Foreskin keratinocyte (primary cell): ENCODE measurements at places on chromosomes 4 and X.

DNA sequence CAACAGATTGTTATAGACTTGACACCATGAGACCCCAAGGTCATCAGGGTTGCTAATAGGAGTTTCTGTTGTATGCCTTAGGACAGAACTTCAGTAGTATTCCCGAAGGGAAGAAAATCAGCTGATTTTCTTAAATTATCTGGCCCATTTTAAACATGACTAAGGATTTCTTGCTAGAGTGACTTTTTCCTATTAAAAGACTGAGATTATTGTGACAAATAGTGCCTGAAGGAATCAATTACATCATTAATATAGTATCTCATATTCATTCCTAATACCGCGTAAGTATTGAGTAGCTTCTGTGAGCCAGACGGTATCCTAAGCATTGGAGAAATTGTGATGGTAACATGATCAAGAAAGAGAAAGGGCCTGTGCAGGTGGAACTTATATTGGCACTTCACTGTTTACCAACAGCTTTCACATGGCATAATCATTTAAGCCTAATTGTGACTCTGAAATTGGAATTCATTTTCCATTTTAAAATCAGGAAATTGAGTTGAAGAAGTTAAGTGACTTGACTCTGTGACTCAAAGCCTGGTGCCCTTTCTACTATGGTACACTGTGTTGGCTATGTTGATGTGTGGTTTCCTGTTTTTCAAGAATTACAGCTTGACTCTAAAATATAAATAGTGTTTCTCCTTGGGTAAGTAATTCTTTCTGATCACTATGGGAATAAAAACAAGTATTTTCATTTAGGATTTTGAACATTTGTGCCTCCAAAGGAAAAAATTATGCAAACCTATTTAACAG, 4.1 kb downstream of the AFF1 start:
- DNase-seq, result no peak

DNA sequence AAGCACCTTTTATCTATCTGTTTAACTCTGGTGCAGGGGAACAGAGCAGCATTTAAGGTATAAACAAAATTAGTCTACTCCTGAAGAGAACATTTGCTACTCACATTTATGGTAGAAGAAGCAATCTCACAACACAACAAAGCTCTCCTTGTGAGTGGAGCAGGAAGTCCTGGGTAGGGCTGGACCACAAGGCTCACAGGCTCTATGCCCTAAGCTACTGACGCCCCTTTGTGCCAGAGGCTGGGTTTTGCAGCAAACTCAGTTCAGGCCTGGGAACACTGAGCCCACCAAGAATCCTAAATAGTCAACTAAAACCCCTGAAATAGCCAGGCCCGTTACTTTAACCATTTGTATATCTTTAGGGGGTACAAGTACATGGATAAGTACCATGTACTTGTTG, 4.7 kb upstream of the ZXDB start:
- DNase-seq, result no peak

- no peak for DNase-seq
Measured at GRCh38 chrX:104659005-104659744, 93.2 kb downstream of the IL1RAPL2 start.

- DNase-seq, result no peak
Measured at GRCh38 chrX:30627818-30628652, 25.2 kb upstream of the GK start.

- DNase-seq, result no peak
Measured at GRCh38 chrX:104255465-104255864, 732 bp upstream of the ESX1 start.

DNA sequence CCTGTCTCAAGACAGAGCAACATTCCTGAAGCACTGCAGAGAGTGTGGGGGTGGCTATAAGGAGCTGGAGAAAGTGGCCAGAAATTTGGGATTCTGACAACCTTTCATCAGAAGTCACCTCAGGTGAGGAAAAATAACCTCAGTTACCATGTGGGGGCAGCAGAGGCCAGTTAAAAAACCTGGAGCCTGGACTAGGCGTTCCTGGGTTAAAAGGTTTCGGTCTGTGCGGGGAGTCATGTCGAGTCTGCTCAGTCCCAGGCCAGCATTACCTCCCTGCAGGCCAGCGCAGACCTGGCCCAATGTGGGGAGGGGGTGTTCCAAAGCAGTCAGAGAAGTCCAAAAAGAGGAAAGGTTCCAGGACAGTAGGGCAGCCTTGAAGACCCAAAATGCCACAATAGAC, 10.9 kb upstream of the NALF2 start:
- no peak for DNase-seq

DNA sequence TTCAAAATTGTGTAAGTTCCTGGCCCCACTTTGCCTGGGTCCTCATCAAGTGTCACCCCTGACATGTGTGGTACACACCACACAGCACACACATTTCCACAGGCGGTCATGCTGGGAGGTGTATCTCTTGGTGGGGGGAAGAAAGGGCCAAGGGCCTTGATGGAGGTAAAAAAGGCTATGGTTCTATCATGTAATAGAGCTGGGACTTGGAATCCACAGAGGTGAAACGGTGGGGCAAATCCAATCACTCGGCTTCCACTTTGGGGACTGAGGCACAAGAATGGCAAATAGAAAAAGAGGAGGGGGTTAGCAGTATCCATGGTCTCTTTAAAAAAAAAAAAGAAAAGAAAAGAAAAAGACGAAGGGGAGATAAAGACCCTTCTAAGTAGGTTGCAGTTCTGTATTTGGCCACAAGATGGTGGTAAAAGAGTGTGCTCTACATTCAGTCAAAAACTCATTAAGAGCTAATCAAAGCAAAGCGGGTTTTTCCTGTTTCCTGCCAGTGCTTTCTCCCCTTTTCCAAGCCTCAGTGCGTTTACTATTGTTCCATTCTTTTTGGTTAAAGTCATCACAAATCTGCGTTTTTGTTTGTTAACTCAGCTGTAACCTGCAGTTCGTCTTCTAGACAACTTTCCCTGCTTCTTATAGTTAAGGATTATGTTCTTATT, 37.0 kb upstream of the ATP6AP2 start:
- peak; percentile 46 for DNase-seq

DNA sequence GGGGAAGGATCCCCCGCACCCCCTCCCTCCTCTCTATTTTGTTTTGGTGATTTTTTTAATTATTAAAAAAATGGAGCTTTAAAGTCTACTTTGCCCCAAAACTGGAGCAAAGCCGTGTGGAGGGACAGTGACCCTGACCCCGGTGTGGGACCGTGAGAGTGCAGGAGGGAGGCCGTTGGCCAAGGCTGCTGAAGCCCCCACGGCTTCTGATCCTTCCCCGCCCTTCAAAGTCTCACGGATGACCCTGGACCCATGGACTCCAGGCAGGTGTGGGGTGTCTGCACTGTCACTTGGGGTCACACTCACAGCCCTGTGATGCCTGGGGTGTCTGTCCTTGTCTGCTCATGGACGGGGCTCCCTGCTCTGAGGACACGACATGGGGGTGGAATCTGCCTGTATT, 133.3 kb downstream of the CPZ start:
- no peak for DNase-seq

DNA sequence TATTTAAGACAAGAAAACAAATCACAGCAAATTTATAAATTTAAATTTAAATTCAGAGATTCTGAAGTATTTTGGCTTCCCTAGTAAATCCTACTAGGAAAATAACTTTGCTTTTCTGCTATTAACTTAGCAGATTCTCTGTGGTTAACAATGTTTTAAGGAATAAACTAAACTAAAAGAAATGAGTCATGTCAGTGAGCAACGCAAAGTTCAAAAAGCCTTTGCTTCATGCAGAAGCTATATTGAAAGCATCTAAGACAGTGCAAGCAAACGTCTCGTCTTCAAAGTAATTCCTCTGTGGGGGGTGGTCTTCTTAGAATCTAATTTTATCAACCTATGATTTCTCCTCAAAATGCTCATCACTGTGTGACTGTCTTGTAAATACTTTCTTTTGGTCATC, 30.1 kb downstream of the GABRB1 start:
- no peak for DNase-seq
